ENCODE measurements at places on chromosomes 6 and 20. TPM values are rescaled to one million over a fixed set of nuclear protein-coding genes. Genes with fewer than 3 reads are reported as not detected.

Gene CRISP2
- not detected for total RNA-seq

- no peak for DNase-seq
Observed at GRCh38 chr6:167680605-167681149, 146.0 kb upstream of the AFDN start.

GRCh38 chr6:66771626-66772025 lies 1064.6 kb upstream of the EYS start:
- no peak for DNase-seq

DNA sequence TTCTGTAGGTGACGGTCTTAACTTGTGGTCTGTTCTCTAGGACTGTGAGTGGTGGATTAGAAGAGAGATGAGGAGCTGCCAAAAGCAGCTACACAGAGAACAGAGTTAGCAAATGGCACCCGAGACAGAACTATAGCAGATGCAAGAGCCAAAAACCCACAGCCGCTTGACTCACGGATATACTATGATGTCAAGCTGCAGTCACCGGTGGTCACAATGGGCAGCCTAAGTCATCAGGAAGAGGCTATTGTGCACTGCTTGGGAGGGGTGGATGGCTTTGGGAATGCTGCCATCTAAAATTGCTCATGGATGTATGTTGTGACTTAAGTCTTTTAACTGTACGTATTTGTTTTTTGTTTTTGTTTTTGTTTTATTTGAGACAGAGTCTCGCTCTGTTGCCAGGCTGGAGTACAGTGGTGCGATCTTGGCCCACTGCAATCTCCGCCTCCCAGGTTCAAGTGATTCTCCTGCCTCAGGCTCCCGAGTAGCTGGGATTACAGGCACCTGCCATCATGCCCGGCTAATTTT lies at the start of gene GTSF1L:
Gene GTSF1L (minus strand): TSS at position 192 of the 528 bp plus-strand sequence. CDS start 308 bp downstream, outside the sequence.
- no peak for DNase-seq

- DNase-seq: no peak
Observed at GRCh38 chr6:166419286-166419685, 36.5 kb upstream of the MPC1 start.

GRCh38 chr6:30985490-30985889 lies 2.0 kb downstream of the MUC21 start:
- DNase-seq: no peak

DNA sequence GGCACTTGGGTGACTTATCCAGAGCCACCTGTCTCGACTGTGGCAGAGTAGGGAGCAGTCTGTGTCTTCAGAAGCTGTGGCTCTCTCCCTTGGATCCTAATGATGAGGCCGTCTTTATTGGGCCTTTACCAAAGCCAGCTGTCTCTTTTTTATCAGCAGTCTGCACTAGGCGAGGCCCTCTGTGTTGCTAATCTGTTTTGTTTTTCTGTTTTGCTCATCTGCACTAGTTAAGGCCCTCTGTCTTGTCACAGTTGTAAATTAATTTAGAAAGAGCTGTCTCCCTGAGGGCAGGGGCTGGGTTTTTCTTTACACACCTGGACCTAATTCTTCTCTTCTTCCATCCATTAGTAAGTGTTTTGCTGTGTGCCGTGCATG lies 45.0 kb downstream of the CDS2 start:
- DNase-seq: no peak

- DNase-seq: no peak
Observed at GRCh38 chr6:138677538-138677937, 96.0 kb upstream of the CCDC28A start.

GRCh38 chr6:17972978-17973622 lies 14.3 kb downstream of the KIF13A start:
- DNase-seq: no peak

DNA sequence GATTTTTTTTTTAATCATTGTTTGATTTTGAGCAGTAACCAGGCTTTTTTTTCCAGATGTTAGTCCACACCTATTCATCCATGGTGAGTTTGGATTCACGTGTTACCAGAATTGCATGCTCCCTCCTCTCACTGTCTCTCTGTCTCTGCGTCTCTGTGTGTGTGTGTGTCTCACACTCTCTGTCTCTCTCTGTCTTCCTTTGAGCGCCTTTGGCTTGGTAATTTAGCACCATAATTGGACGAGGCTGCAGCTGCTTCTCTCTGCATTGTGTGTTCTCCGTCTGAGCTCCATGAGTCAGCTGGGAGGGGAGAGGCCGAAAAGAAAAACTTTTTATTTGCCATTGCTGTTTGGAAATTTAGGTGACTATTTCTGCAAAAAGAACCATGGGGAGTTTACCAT lies 3.4 kb downstream of the TFAP2B start:
- DNase-seq: no peak

DNA sequence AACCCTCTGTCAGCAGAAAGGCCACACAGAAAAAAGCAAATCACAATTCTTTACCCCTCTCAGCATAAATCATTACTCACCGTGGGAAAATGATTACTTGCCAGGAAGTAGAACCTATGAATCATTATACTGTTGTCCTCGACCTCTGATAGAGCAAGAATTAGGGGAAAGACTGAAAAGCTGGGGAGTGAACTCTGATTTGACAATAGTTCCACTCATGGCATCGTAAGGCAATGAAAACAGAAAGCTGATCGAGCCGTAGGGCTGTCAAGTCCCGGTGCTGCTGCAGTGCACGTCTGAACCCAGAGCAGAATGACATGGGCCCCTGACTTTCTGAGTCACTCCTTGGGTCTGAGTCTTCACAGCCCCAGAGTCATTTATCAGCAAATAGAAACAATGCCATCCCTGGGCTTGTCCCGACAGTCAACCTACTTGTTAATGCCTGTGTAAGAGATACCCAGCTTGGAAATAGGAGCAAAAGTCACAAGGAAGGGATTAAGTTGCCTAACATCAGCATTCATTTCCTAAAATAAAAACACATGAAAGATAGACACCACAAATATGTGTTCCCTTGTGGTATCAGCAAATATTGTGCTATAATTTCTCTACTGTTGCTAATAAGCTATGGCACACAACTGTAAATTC lies 224.8 kb upstream of the MARCKS start:
- peak; percentile 46 for DNase-seq

GRCh38 chr6:3571836-3572235 lies 115.0 kb upstream of the SLC22A23 start:
- DNase-seq: no peak

GRCh38 chr6:10617008-10617696 lies 77.3 kb downstream of the C6orf52 start:
- no peak for DNase-seq

Gene EZR
- total RNA-seq: 69.8 TPM

Gene HEY2
- total RNA-seq: 2.2 TPM

Gene HLA-DMB
- 2.2 TPM for total RNA-seq

DNA sequence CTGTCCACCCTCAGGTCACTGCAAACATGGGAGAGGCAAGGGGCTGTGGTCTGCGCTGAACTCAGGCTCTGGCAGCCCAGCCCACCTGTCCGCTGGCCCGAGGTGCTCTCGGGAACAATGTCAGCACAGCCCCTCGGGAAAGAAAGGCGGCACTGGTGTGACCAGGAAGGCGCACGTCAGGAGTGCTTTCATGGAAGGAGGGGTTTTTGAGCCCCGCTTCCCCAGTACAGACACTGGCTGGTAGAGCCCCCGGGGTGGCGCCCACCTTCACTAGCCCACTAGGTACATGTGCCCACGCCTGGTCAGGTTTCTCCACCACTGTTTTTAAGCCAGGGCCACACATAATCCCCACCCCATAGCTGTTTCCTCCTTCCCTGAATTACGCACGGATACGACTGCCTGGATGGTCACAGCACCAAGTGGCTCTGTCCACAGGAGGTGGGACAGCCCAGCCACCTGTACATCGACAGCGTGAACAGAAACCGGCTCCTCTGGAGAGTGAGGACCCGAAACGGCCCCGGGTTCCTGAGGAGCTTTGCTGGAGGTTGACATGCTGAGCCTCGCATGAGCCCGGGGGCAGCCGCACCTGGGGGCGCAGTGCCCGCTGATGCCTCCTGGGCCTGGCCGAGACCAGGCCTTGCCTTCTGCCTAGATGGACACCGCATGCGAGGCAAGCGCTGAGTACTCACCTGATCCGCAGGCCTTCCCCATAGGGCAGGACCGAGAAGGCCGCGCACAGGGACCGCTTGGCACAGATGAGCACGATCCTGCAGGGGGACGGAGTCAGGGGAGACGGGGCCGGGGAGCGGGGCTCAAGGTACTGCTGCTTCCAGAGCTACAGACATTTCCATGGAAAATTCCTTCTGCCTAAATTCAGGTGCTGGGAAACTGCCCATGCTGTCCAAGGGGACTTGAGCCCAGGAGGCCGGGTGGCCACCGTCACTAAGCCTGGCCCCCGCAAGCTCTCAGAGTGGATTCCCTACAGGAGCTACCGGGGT lies 7.6 kb downstream of the RPS21 start:
- DNase-seq: no peak

Gene PRRT1
- total RNA-seq: not detected

DNA sequence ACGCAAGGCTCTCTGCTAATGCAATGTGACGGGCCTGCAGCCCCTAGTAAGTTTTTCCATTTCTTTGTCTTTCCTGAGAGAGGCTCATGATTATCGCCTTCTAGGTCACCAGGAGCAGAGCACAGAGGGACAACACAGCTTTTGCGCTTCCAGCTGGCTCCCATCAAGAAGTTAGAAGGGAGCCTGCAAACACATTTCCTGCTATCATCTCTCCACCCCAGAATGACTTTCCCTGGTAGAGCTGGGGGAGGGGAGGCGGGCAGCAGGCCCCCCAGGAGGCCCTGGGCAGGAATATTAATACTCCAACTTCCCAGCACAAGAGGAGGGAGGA lies 35.7 kb upstream of the CCDC167 start:
- peak; percentile 82 for DNase-seq

Gene LGSN
- total RNA-seq: not detected

Gene CASS4
- under 0.01 TPM for total RNA-seq

GRCh38 chr6:89120371-89120770 lies 2.5 kb upstream of the SRSF12 start:
- no peak for DNase-seq

Gene AP5S1
- 25.3 TPM for total RNA-seq

Gene CFAP61
- total RNA-seq: not detected

Gene PXMP4
- total RNA-seq: 6.5 TPM

Gene PSMB9
- 29.8 TPM for total RNA-seq

GRCh38 chr6:26576929-26577719 lies 19.6 kb upstream of the ABT1 start:
- DNase-seq: peak; percentile 52

GRCh38 chr6:126015863-126016262 lies 29.5 kb downstream of the TRMT11 start:
- DNase-seq: no peak

DNA sequence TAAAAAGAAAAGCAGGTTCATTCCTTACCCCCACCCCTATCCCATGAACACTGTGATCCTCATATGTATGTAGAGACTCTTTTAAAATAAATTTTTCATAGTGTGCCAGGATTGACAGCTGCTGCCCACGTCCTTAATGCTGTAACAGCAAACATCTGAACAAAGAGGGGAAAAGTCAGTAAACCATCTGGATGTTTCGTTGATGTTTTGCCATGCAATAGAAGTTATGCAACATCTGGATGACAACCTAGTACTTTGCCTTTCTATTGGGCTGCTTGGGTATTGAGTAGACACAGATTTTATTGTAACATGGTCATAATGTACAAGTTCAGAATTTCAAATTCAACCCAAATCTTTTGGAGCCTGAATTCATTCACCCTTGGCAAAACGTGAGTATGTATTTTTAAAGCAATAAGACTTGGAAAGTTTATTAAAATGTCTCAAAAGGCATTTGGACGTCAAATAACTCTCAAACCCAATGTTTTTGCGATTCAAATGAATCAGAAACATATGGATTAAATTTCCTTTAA lies 500.3 kb downstream of the DHX35 start:
- no peak for DNase-seq

GRCh38 chr6:89372506-89372901 lies 20.0 kb upstream of the UBE2J1 start:
- no peak for DNase-seq

Gene CPXM1
- 0.88 TPM for total RNA-seq

GRCh38 chr6:37779111-37779800 lies 40.3 kb upstream of the ZFAND3 start:
- DNase-seq: peak; percentile 85

DNA sequence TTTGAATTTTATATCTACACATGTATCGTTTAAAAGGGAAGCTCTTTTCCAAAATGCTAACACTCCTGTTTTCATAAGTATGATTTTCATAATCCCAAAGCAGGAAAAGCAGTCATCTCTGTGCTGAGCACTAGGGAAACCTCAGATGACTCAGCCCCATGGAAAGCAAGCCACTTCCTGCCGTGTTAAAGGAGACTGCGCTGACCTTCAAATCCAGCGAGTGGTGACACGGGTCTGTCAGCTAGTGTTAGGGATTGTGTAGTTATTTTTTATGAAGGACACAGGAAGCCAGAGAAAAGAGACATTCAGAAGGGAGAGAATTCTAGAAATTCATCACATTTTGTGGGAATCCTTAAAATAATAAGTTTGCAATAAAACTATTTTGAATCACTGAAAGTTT lies 57.0 kb upstream of the CD93 start:
- peak; percentile 93 for DNase-seq

DNA sequence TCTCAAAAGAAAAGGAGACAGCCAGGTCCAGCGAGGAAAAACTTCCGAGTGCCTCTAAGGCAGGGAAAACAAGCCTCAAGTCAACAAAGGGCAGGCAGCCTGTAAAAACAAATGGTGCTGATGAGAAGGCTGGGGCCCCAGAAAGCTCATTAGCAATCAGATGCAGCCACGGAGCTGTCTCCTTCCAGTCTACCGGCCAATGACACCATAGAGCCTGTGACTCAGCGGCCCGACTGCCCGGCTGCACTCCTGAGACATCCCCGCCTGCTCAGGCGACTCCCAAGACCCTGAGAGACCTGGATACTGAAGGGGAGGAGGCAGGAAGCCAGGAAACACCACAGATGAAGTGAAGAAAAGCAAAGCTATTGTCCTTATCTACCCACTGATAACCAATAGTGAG lies 120.1 kb upstream of the HDDC2 start:
- no peak for DNase-seq

DNA sequence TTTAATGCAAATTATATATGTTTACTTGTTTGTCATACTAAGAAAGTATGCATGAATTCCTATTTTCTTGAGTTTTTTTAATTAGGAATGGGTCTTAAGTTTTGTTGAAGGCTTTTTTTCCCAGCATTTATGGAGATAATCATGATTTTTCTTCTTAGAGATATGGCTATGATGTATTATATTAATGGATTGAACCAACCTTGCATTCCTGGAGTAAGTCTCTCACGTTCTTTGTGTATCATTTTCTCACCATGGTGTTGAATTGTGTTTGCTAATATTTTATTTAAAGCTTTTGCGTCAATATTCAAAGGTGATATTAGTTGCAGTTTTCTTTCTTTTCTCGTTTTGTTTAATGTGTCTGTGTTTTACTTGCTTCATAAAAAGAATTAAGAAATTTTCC lies 48.4 kb upstream of the SLC35D3 start:
- no peak for DNase-seq

Gene GNMT
- total RNA-seq: 0.72 TPM

Gene PPP1R14C
- 3.6 TPM for total RNA-seq

GRCh38 chr6:107144666-107145065 lies 29.4 kb upstream of the BEND3 start:
- no peak for DNase-seq

Data from osteoblast (primary cell).